ENCODE measurements at places on chromosomes 16 and 17. TPM values are rescaled to one million over a fixed set of nuclear protein-coding genes. Genes with fewer than 3 reads are reported as not detected.

NUPR1 gene
- not detected for total RNA-seq

CD300LF gene
- 0.25 TPM for total RNA-seq

ODAD4 gene
- not detected for total RNA-seq

NOG gene
- total RNA-seq = 9.2 TPM

KLHL10 gene
- not detected for total RNA-seq

CTRB1 gene
- total RNA-seq = 6.1 TPM

GRCh38 chr16:62130101-62130500, 93.9 kb upstream of the CDH8 start:
- DNase-seq = no peak

GRCh38 chr17:41784207-41784744, 2.2 kb downstream of the JUP start:
- DNase-seq = no peak

GRCh38 chr16:27473101-27473900, 71.3 kb downstream of the IL21R start:
- DNase-seq = no peak

DNA sequence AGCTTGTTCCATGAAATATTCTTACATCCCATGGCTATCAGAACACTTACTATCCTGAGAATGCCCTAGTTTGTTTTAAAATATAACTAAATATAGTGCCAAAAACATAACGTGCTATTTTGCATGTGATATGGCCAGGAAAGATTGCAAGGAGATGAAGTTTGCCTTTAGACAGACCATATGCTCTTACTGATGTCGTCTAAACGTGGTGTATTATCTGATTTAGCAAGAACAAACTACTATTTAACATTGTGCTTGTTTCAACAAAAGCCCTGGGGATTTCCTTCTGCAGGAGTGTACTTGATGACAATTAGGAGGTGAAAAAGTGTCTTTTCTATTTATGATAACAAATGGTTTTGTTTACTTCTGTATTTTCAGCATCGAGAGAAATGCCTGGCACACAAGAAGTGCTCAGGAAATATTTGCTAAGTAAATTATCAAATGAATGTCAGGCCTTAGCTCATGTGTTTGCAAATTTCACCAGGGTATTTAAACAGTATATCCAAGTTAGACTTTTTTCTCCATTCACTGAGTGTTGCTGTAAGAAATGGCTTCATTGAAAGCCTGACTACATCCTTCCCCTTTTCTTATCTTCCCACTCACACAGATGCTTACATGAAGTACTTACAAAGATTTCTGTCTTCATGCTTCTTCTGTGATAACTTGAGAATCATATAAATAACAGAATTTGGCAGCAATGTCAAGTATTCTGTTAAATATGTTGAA, 1033.6 kb downstream of the CDH8 start:
- DNase-seq = no peak

DNA sequence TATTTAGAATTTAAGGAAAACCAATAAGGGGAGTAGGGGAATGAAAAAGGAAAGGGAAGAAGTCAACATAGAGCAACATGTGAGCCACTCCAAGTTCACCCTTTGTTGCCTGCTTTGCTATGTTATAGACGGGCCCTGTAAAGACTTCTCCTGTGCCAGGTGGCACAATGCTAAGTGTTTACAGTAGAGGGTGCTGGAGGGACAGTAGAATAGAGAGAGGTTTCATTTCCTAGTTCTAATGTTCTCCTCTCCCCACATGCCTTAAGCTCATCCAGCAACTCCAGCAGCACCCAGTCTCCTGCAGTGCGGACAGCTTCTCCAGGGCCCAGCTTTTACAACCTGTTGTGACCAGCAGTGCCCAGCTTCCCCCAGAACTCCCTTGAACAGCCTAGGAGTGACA, 468.0 kb downstream of the HS3ST3B1 start:
- DNase-seq = no peak
